Foreskin keratinocyte (primary cell): ENCODE measurements at places on chromosomes 1 and 21.
A peak's percentile ranks its signal among the peaks of the same experiment; 100 is the strongest.

- no peak for DNase-seq
These were observed 10.9 kb downstream of the LSS start for GRCh38 chr21:46217511-46218196.

DNA sequence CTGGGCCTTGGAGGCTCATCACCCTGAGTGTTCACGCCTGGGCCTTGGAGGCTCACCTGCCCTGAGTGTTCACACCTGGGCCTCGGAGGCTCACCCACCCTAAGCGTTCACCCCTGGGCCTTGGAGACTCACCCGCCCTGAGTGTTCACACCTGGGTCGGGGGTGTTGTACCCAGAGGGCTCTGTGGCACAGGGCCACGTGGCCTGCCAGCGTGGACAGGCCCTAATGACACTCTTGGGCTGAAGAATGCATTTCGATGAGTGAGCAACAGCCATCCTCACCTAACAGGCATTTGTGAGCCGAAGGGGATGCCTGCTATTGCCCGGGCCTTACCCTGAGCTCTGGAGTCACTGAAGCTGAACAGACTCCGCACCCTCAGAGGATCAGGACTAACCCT, 17.5 kb downstream of the SLC19A1 start:
- DNase-seq = no peak

DNA sequence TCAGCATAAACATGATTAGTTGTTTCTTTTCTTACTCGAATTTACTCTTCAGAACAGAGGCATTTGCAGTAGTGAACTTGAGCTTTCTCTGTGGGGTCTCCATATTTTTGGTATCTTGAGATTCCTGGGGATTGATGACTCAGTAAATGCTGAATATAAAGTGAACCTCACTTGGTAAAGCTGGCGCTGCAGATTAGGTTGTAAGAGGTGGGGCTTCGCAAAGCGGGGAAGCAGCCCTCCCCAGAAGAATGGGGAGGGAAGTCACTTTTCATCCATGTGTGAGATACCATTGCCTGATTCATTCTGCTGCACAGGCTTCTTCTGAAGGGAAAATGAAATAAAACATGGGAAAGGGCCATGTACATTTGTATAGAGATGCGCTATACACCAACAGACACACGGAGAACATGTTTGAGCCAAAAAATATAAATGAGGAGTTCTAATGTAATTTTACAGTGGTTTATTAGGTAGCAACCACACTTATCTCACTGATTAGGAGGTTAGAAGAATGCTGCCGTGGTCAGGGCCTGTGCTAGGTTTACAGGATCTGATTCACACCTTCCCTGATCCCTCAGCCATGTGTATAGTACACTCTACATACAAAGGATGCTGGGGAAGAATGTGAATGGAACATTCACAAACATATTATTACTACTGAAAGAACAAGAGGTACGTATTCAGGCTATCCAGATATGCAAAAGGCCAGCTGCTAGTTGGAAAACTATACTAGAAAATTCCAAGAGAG, 63.5 kb downstream of the DNTTIP2 start:
- DNase-seq = no peak

DNA sequence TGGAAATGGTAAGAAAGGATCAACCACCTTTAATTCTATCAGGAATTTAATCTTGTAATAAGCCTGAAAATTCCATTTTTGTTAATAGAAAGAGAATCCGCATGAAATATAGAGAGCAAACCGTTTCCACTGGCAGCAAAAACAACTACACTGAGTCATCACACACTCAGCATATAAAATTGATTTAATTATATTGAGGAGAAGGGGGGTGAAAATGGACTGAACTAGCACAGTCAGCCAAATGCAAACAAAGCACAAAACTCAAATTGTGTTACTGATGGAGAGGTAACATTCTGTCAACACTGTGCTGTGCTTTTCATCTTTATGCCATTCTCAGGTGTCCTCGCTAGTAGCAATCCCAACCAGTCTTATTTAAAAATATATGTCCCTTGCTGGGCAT, 1583.9 kb downstream of the MRPL39 start:
- DNase-seq = no peak

DNA sequence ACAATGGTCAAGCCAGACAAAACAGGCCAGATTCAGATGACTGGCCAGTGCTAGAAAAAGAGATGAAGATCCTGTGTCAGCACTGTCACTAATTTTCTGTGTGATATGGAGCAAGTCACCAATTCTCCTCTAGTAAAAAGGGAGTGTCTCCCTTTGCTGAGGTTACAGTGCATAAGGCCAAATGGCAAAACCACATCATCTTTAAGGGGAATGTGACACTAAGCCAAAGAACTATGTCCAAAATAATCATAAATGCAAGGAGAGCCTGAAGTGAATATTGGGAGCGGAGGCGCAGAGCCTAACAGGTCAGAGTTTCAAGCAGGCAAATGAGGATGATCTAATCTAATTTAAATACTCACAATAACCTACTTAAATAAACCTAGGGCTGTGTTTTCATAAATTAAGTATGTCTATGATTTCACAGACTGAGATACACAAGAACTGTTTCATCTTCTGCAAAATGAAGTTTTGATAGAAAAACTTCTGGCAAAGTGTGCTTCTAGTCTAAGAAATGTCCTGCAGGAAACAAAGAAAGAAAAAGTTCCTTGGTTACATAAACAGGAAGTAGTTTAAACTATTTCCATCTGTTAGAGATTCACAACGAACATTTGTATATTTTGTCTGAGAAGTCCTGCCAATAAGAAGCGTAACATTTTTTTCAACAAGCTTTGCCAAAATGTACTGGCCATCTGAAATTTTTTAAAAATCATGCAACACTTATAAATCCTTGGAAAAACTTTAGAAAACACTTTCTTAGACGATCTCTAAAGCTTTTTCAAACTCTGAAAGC, 290.2 kb downstream of the LRRC40 start:
- no peak for DNase-seq

DNA sequence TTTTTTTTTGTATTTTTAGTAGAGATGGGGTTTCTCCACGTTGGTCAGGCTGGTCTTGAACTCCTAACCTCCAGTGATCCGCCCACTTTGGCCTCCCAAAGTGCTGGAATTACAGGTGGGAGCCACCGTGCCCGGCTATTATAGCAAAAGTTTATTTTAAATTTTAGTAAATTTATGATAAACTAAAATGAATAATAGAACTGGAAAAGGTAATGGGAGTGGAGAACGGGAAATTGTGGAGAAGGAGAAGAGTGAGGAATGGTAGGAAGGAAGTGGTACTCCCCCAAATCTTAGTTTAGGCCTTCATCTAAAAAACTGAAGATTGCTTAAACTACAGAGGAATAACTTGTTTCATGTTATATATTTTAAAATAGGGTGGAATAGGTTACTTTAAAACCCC, 7.6 kb upstream of the PI4KB start:
- no peak for DNase-seq

DNA sequence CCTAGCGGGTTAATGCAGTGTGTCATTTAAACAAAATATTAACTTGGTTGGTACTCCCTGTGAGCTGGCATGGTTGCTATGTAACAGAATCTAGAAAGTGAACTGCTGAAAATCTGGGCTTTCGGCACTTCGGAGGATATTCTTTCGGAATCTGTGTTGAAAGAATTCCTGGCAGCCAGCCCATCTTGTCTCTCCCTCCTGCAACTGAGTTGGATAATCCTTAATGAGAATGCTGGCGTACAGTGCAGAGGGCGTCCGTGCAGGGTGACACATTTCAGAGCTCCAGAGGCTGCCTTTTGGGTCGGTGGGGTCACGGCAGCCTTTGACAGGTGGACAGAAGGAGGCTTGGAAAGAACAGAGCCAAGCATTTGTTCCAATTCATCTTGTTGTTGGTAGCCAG, 3.7 kb downstream of the KAZN start:
- DNase-seq = no peak

DNA sequence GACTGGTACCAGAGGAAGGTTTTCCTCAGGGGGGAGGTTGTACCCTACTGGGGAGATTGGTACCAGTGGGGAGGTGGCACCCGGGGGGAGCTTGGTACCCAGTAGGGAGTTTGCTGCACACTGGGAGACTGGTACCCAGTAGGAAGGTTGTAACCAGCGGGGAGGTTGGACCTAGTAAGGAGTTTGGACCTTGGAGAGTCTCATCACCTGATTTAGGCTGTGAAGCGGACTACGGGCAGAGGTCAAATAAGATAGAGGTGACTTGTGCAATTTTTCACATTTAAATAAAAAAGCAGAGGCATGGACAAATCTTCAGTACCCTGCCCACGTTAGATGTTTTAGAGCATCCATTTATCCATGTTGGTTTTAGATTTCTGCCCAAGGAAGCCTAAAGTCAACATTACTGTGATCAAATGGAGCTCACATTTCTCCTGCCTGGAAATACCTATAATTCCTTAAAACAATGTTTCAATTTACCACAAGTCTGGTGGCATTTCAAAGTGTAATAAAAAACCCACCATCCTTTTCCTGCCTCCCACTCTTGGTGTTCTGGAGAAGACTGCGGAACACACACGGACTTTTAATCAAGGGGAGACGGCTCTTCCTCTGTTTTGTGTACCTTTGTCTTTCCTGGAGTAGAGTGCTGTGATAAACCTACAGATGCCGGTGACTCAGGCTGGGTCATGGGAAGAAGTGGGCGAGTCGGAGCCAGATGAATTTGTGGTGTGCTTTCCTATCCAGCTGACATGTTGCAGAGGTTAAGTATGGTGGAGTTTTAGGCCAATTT, 36.2 kb upstream of the MRPS6 start:
- DNase-seq = peak; percentile 58

GRCh38 chr1:15155888-15156741, 2.6 kb downstream of the TMEM51 start:
- no peak for DNase-seq

GRCh38 chr1:229334716-229335115, 8.1 kb downstream of the CCSAP start:
- no peak for DNase-seq

GRCh38 chr1:175191659-175192058, 917 bp downstream of the KIAA0040 start:
- no peak for DNase-seq

DNA sequence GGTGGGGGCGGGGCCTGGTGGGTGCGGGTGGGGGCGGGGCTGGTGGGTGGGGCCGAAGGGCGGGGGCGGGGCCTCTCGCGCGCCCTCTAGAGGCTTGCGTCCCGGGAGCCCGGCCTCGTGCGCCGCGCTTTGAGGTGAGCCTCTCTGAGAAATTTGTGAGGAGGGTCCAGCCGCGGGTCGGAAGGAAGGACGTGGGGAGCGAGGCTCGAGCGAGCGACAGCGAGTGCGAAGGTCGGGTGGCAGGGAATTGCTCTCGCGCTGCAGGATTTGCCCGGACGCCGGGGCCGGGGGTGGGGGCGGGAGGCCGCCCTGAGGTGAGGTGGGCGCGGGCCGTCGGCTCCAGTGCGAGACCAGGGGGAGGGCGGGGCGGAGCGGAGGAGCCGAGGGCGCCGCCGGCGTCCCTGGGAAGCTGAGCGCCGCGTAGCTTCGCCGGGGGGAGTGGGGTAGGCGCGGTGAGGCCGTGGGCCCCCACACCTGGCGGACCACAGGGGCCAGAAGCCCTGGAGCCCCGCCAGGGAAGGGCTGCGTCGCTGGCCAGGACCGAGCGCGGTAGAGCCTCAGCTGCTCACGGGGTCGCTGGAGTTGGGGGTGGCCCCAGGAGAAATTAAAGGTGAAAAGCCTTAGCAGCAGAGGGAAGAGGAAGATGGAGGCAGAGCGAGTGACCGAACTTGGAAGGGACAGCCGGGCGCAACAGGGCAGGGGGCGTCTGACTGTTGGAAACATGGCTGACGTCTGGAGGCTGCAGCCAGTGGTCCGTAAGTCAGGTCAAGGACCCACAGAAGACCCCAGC, 754 bp upstream of the LSS start:
- no peak for DNase-seq

DNA sequence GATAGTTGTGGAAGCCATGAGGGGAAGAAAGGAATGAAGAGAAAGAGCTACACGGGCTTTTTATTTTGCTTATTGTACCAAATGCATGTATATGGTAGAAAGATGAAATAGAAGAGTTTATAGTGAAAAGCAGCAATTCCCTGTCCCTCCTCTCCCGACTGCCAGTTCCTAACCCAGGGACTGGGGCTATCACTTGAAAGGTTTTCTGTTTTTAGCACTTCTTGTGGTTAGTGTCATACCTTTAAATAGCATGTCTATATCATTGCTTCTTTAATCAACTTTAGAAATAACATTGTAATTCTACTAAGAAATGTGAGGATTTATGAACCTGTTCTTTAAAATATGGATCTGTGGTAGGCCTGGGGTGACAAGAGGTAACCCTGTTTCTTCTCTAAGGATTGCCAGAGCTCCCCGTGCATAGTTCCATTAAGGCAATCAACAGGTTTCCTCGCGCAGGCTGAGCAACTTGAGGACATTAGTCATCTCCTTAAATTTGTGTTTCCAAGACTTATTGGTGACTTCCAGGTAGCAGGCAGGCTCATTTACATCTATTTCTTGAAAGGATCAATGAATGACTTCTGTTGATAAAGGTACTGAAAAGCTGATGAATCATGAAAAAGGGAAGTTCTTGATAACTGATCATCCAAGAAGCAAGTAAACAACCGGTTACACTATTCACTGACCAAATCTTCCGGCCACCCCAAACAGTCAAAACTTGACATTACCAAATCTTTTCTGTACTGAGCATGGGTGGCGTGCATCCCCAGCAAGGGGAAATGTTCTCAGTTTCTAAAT, 37.8 kb upstream of the S1PR1 start:
- no peak for DNase-seq

GRCh38 chr1:36590264-36590663, 107.6 kb upstream of the CSF3R start:
- no peak for DNase-seq

DNA sequence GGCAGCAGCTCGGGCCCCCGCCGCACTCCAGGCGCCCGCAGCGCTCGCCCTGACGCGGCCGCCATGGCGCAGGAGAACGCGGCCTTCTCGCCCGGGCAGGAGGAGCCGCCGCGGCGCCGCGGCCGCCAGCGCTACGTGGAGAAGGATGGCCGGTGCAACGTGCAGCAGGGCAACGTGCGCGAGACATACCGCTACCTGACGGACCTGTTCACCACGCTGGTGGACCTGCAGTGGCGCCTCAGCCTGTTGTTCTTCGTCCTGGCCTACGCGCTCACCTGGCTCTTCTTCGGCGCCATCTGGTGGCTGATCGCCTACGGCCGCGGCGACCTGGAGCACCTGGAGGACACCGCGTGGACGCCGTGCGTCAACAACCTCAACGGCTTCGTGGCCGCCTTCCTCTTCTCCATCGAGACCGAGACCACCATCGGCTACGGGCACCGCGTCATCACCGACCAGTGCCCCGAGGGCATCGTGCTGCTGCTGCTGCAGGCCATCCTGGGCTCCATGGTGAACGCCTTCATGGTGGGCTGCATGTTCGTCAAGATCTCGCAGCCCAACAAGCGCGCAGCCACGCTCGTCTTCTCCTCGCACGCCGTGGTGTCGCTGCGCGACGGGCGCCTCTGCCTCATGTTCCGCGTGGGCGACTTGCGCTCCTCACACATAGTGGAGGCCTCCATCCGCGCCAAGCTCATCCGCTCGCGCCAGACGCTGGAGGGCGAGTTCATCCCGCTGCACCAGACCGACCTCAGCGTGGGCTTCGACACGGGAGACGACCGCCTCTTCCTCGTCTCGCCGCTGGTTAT, 2.8 kb downstream of the KCNJ9 start:
- DNase-seq = no peak

- no peak for DNase-seq
These were observed 475.2 kb downstream of the SETD4 start for GRCh38 chr21:35585155-35585554.
